ENCODE measurements at places on chromosomes 2 and 18. TPM values are rescaled to one million over a fixed set of nuclear protein-coding genes. Genes with fewer than 3 reads are reported as not detected.

DNA sequence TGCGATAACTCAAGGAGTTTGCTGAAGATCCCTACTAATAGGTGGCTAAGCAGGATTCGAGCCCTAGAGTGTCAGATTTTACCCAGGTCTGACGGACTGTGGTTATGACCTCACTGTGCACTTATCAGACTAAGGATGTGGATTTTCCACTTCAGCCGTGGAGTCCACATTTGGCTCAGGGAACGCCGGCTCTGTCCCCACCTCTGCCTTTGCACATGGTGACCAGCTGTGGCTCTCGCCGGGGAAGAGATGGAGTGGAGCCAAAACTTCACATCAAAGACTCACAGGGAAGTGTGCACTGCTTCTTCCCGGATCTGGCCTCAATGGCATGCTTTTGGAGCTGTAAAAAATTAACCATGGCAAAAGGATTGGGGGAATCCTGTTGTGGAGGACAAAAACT is 249.3 kb upstream of the APCDD1 start:
- peak; percentile 5 for DNase-seq

The SLC4A5 gene
- total RNA-seq = not detected

- DNase-seq = no peak
Observed at GRCh38 chr2:136363900-136364299, 246.0 kb upstream of the CXCR4 start.

The ERBB4 gene
- total RNA-seq = 0.06 TPM

The MROH2A gene
- total RNA-seq = 0.80 TPM

DNA sequence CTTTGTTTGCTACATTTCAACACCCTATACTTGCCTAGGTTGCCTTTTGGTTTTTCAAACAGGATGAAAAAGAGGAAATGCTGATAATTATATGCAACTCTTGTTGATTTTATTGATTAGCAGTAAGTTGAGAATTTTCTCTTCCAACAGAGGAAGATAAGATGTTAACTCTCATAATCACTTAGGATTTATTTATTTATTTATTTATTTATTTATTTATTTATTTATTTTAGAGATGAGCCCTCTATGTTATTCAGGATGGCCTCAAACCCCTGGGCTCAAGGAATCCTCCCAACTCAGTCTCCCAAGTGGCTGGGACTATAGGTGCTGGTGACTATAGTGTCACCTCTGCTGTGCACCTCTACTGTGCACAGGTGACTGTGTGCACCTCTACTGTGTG is 111.4 kb upstream of the GLS start:
- no peak for DNase-seq

- no peak for DNase-seq
Observed at GRCh38 chr2:16461672-16462071, 204.0 kb downstream of the CYRIA start.

GRCh38 chr2:172129404-172129803 is 26.7 kb upstream of the DLX2 start:
- no peak for DNase-seq

The UPP2 gene
- total RNA-seq = not detected

DNA sequence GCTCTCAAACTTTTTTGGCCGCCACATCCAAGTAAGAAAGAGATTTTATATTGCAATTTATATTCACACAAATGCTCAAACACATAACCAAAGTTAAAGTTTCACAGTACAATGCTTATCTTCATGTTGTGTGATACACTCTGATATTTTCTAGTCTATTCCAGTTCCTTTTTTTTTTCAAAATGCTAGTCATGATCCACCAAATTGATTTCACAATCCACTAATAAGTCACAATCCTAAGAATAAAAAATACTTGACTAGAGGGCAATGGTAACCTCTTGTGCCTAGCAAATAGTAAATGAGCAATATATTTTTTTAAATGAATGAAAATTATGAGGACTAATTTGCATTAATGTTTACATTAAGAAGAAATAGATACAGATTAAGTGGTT is 5.8 kb upstream of the PTPN4 start:
- no peak for DNase-seq

GRCh38 chr2:27903649-27904404 is 13.3 kb downstream of the BABAM2 start:
- peak; percentile 67 for DNase-seq

DNA sequence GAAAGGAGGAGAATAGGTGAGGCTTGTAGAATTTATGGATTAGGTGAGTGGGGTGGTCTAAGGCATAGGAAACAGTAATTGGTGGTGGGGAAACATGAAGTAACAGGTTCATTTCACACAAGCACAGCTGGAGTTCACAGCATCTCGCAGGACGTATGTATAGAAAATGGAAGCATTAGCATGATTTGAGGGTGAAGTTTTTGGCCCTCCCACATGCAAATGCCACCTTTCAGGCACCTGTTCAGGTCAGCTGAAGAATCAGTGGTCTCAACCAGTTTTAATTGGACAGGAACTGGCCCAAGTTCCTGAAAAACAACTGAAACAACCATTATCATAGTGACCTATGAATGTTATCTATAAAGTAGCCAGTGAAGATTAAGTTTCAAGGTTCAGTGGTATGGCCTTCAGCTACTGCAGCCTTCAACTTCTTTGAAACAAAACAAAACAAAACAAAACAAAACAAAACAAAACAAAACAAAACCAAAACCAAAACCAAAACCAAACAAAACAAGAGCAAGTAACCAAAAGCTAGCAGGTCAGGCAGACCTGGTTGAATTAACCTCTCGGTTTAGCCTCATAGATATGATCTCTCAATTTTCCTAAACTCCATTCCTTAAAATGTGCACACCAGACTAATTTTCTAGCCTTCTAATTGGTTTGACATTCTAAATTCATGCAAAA is 102.1 kb upstream of the SPHKAP start:
- no peak for DNase-seq

- DNase-seq = peak; percentile 79
Observed at GRCh38 chr2:111946294-111947114, 48.1 kb downstream of the MERTK start.

The WDR35 gene
- 17.8 TPM for total RNA-seq

GRCh38 chr18:24176727-24177416 is 38.0 kb downstream of the CABYR start:
- peak; percentile 23 for DNase-seq

The MPP4 gene
- total RNA-seq = 7.8 TPM

The GBX2 gene
- total RNA-seq = 8.0 TPM

- no peak for DNase-seq
Observed at GRCh38 chr2:223731503-223731902, 105.9 kb downstream of the AP1S3 start.

DNA sequence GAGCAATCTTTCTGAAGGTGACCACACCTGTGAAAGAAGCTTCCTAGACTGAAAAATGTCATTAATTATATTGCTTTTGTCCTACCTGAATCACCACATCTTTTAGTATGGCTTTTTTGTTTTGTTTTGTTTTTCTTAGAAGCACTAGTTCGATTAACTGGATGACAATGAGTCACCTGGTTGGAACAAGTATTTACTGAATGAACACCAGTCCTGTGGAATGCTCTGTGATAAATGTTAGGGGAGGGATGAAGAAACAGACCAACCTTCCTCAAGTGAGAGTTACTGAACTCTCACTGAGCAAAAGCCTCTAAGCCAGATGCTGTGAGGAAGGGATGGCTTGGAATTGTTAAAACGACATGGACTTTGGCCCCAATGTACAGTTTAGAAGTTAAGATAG is 26.8 kb upstream of the DCC start:
- no peak for DNase-seq

DNA sequence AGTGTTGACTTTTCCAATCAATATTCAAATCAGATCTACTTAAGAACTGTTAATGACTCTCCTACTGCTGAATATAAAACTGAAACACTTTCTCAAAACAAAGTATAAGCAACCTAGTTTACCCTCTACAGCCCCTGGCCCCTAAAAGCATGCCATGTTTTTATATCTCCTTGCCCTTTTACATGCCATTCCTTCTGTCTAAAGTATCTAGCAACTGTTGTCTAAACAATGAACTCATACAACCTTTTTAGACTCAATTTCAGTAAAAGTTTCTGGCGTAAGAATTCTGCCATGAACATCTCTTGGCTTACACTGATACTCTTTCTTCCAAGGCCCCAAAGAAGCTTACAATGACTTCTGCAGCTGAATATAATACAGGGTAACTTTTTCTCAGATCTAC is 47.8 kb upstream of the GPR75 start:
- DNase-seq = no peak

DNA sequence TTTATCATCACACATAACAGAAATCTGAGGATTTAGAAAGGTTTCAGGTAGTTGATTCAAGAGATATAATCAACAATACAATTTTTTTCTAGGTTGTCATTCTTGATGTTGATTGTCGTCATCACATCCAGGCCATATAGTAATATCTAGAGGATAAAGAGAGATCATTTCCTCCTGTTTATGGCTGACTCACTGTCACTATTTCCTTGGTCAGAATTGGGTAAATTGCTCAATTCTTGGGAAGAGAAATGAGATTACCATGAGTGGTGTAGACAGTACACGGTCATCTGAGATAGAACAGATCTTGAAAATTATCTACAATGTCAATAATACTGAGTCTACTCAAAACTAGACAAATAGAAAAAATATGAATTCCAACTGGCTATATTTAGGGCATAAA is 78.8 kb downstream of the ZNF804A start:
- no peak for DNase-seq

DNA sequence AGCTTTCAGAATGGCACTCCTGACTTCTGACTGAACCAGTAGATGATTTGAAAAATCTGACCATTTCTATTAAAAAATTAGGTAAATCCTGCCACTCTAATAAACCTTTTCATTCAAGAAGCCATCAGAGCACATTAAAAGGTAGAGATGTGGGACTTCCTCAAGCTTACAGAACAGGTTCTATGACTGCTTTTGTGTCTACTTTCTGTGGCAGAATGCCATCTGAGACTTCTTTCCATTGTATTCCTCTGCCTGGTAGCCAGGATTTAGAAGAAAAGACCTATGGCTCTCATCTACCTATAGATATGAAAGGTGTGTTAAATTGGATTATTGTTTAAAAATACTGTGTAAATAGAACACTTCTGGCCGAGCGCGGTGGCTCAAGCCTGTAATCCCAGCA is 99.9 kb upstream of the NABP1 start:
- DNase-seq = no peak

DNA sequence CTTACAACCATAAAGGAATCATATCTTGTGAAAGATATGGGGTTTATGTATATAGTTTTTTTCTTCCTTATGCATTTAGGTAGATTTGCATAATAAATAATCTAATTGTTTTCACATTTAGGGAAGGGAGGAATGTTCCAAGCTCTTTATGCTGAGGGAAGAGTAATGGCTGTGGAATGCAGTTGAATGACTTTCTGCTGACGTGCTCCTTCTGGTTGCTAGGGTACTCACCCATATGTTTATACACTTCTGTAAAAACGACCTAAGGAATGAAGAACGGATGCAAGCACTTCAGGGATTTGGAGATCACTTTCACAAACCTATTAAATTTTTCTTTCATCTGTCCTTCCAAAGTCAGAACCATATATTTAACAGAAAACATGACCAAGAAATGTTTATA is 29.2 kb upstream of the PPP4R1 start:
- peak; percentile 86 for DNase-seq

GRCh38 chr2:144424559-144425240 is 95.2 kb downstream of the ZEB2 start:
- DNase-seq = no peak

GRCh38 chr18:35715139-35715538 is 133.6 kb downstream of the GALNT1 start:
- no peak for DNase-seq

GRCh38 chr2:236939271-236939670 is 146.4 kb upstream of the COPS8 start:
- no peak for DNase-seq

DNA sequence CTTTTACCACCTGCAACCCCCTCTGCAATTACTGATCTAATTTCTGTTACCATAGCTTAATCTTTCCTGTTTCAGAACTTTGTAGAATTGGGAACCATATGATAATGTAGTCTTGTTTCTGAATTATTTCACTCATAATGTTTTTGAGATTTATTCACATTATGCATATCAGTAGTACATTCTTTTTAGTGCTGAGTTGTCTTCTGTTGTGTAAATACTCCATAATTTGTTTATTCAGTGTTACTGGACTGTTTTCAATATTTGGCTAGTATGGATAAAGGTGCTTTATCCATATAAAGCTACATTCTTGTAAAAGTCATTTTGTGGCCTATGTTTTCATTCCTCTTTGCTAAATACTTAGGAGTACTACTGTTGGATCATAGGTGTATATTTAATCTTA is 152.5 kb downstream of the TAF4B start:
- no peak for DNase-seq

DNA sequence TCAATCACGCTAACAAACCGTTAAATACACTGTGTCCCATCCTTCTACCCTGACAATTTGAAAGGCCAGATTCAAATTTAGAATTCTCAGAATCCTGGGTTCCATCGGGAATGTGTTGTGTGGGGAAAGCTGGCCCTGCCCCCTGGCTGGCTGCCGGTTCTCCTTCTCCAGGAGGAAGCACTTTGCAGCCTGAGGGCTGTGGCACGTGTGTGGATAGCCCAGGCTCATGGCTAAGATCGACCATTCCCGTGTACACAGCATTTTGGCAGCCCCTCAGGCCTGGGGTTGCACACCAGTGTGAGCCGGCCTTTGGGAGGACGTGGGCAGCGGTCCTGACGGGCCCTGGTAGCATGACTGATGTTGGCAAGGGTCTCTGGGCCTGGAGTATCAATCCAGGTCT is 51.0 kb upstream of the ROCK2 start:
- no peak for DNase-seq

GRCh38 chr2:190717306-190717705 is 68.4 kb downstream of the NAB1 start:
- peak; percentile 31 for DNase-seq

DNA sequence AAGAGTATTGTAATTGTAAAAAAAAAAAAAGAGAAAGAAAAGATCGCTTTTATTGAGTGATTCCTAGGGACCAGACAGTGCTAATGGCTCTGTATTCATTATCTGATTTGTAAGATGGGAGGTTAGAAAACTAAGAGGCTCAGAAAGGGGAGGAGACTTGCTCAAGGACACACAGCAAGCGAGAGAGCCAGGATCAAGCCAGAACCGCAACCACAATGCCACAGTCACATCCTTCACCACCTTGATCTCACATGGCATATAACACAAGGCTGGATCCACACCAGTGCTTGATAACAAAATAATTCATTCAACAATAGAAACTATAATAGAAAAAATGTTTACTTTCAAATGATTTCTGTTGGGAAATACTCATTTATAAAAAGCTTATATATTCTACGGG is 37.5 kb downstream of the TFCP2L1 start:
- DNase-seq = no peak
